ENCODE measurements at places on chromosomes 16 and 17. TPM values are rescaled to one million over a fixed set of nuclear protein-coding genes. Genes with fewer than 3 reads are reported as not detected.
A peak's percentile ranks its signal among the peaks of the same experiment; 100 is the strongest.

Gene PLLP
- total RNA-seq: 4.4 TPM

DNA sequence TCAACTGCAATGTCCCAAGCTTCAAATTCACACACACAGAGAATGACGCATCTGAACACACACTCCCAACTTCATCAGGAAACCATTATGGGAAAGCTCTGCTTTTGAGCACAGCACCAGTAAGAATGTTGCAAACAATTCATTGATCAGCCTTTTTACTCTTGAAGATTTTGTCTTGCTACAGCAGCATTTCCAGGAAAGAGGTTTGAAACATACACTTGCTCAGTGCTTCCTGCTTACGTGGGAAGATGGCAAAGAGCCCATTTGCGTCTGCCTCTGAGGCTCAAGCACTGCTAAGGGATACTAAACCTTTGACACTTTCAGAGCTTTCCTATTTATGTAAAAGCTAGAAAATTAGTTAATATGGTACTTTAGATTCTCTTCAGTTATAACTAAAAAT lies 77.2 kb upstream of the MON1B start:
- no peak overlapping the region for H3K27ac ChIP-seq
- no peaks in the 10 kb centered on the region for H3K36me3 ChIP-seq
- DNase-seq: no peak
- no peaks in the 10 kb centered on the region for H3K27me3 ChIP-seq
- H3K4me3 ChIP-seq: no peak overlapping the region

- DNase-seq: peak; percentile 23
- H3K4me1 ChIP-seq: no peaks in the 10 kb centered on the region
- H3K36me3 ChIP-seq: no peaks in the 10 kb centered on the region
- no peak overlapping the region for H3K27ac ChIP-seq
- no peak overlapping the region for H3K4me3 ChIP-seq
- H3K27me3 ChIP-seq: no peaks in the 10 kb centered on the region
Measured at GRCh38 chr16:73713778-73714495, 582.7 kb upstream of the PSMD7 start.

GRCh38 chr16:1026057-1026783 lies 44.6 kb downstream of the SOX8 start:
- no peak for DNase-seq
- no peaks in the 10 kb centered on the region for H3K4me1 ChIP-seq
- no peak overlapping the region for H3K4me3 ChIP-seq

GRCh38 chr16:89147085-89147817 lies 24.3 kb upstream of the CDH15 start:
- no peaks in the 10 kb centered on the region for H3K27me3 ChIP-seq
- no peaks in the 10 kb centered on the region for H3K36me3 ChIP-seq
- H3K27ac ChIP-seq: no peak overlapping the region
- no peaks in the 10 kb centered on the region for H3K4me1 ChIP-seq

DNA sequence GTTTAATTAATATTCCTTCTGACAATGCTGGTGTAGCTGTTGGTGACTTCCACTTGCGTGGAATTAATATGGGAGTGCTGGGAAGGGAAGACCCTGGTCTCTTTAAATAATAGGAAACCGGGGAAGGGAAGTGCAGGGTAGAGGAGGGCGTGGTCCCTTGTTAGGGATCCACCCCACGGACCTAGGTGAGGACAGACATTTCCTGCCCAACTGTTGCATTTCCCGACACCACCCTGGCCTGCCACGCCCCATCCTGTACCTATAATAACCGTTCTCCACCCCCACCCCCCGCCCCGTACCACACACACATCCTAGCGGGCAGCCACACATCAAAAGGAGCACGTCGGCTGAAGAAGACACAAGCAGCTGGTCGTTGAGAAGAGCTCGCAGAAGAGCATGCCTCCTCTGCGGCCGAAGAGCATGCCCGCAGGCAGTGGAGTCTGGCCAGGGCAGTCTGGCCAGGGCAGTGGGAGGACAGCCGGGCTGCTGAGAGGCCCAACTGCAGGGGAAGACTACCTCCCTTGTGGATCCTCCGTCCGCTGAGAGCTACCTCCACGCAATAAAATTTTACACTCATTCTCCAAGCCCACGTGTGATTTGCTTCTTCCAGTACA lies 36.8 kb upstream of the MMD start:
- no peaks in the 10 kb centered on the region for H3K36me3 ChIP-seq
- H3K27me3 ChIP-seq: no peaks in the 10 kb centered on the region
- DNase-seq: no peak

All from transverse colon (tissue), 4 donors.